ENCODE measurements at places on chromosomes 4 and X. TPM values are rescaled to one million over a fixed set of nuclear protein-coding genes. Genes with fewer than 3 reads are reported as not detected.

GRCh38 chrX:124634363-124634762 lies 288.0 kb downstream of the SH2D1A start:
- no peak for DNase-seq

VCX3A gene
- total RNA-seq = not detected

NSUN7 gene
- total RNA-seq = 8.6 TPM

DNA sequence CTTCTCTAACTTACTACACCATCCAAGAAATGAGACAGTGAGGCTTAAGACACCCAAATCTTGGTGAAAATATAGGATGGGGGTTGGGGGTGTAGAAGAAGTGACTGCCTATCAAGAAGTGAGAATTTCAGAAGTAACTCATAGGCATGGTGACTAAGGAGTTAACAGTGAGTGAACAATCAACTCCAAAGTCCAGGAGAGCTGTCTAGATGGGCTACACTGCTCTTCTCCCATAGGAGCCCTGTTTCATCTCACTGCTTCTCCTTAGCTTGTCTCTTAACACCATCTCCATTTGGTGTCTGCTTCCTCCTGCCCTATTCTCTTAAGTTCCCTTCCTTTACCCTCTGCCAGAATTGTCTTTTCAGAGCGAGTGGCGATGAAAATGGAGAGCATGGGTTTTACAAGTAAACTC lies 22.7 kb downstream of the FABP2 start:
- no peak for DNase-seq

DNA sequence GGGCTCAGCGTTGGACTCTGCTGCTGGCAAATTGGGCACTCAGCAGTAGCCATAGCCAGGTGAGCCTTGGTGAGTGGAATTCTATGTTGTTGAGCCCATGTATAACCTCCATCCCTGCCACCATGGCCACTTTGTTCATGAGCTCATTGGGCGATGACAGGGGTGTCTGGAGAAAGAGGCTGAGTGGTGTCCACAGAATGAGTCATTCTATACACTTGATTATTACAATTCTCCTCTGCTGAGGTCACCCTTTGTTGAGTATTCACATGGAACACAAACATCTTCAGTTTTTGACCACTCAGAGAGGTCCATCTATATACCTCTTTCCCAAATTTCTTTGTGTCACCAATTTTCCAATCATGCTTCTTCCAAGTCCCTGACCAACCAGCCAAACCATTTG lies 1341.7 kb downstream of the PCDH7 start:
- no peak for DNase-seq
